ENCODE measurements at places on chromosomes 1 and 21. TPM values are rescaled to one million over a fixed set of nuclear protein-coding genes. Genes with fewer than 3 reads are reported as not detected.

- H3K36me3 ChIP-seq: no peaks in the 10 kb centered on the region
- no peak overlapping the region for H3K4me3 ChIP-seq
- H3K27me3 ChIP-seq: no peaks in the 10 kb centered on the region
- no peak for DNase-seq
- no peak overlapping the region for H3K27ac ChIP-seq
- no peaks in the 10 kb centered on the region for H3K4me1 ChIP-seq
Observed at GRCh38 chr1:84855691-84856630, 37.0 kb downstream of the LPAR3 start.

Gene TAS1R1
- not detected for total RNA-seq

DNA sequence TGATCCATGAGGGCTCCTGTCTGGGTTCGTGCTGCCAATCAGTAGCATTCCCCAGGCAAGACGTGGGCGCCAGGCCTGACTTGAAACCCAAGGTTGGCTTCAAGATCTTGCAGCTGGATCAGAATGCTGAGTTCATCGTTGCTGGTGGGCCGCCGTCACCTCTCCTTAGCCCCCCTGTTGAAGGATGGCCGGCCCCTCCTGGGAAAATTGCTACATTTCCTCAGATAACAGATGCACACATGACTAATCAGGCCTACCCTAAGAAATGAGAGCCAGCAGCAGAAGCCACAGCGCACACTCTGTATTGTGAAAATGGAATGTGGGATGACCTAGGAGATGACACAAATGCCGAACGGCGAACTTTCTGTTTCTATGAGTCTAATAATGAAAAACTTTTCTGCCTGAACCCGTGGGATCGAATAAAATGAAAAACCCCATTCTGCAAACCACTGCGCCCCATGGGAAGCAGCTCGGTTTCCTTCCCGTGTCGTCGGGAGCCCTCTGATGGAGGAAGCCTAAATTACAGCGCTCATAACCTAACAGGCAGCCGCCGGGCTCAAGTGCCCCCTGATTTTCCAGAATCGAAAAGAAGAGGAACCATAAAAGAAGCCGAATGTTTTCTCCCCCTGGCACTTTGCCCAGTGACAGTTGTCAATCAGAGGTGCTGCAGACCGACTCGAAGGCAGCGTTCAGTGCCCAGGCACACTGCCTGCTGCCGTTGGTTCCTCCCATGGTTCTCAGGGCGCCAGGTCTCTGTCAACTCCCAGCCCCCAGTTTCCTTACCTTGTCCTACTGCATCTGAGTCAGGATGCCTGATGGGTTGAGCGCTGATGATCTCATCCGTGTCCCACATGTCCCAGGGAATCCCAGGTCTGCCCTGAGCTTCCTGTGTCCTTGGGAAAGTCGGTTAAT lies 38.2 kb upstream of the H6PD start:
- H3K27me3 ChIP-seq: no peaks in the 10 kb centered on the region
- H3K36me3 ChIP-seq: no peaks in the 10 kb centered on the region
- DNase-seq: peak; percentile 82
- no peak overlapping the region for H3K27ac ChIP-seq
- H3K4me3 ChIP-seq: no peak overlapping the region

DNA sequence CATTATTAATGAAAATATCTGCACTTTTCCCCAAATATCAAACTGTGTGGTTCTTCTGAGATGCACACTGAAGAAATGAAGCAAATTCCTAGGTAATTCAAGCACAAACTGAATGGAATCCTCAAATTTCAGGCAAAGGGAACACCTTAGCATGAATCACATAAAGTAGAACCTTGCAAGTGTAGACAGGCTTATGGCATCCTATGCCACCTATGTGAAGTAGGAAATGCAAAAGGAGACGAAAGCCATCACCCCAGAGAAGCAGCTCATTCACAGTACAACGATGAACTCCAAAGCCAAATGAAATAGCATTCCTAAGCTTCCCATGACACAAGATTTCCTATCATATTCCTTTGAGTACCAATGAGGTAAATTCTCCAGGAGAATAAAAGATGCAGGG lies 461.2 kb upstream of the RUNX1 start:
- no peaks in the 10 kb centered on the region for H3K4me1 ChIP-seq
- no peaks in the 10 kb centered on the region for H3K36me3 ChIP-seq
- no peak overlapping the region for H3K27ac ChIP-seq
- no peaks in the 10 kb centered on the region for H3K27me3 ChIP-seq
- no peak for DNase-seq
- no peak overlapping the region for H3K4me3 ChIP-seq

Gene PLEKHA6
- 3.9 TPM for total RNA-seq

- peaks cover 11% of the 10 kb centered on the region for H3K4me1 ChIP-seq
- peak overlapping the region; percentile 83 for H3K4me3 ChIP-seq
- H3K27ac ChIP-seq: peak overlapping the region; percentile 86
- peak; percentile 89 for DNase-seq
- H3K36me3 ChIP-seq: no peaks in the 10 kb centered on the region
Observed at GRCh38 chr1:61050541-61051442, 31.6 kb upstream of the NFIA start.

GRCh38 chr1:246279402-246279801 lies 227.7 kb downstream of the SMYD3 start:
- no peak overlapping the region for H3K27ac ChIP-seq
- no peaks in the 10 kb centered on the region for H3K4me1 ChIP-seq
- H3K27me3 ChIP-seq: no peaks in the 10 kb centered on the region
- no peaks in the 10 kb centered on the region for H3K36me3 ChIP-seq

Gene XCL2
- total RNA-seq: not detected

DNA sequence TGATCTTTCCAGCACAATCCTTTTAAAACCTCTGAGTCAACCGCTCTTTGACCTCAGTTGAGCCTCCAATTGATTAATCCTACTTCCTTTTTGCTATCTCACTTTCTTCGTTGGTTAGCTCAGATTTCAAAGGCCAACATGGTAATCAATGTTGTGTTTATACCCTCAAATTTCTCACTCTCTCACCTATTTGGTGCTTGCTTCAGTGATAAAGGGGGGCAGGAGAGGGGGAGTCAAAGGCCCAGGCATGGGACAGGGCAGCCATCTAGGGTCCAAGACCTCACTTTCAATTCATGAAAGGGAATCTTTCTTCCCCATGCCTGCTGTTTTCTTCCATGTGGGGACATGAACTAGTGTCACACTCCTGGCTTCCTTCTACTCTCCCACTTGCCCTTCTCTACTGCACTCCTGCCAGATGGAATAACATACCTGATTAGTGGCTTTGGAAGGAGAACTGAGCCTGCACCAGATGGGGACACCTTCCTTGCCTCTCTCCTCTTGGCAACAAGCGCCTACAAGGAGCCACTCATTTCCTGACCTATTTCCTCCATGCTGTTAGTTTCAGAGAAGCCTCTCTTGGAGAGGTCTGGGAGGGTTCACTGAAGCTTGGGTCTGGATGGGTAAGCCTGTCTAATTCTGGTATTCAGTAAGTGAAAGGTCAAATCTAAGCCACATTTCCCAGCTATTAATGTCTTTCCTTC lies 73.3 kb upstream of the ARHGAP29 start:
- H3K27ac ChIP-seq: no peak overlapping the region
- H3K4me3 ChIP-seq: no peak overlapping the region
- no peaks in the 10 kb centered on the region for H3K36me3 ChIP-seq
- H3K27me3 ChIP-seq: no peaks in the 10 kb centered on the region
- peaks cover 3% of the 10 kb centered on the region for H3K4me1 ChIP-seq

Gene BEND5
- total RNA-seq: 11.2 TPM

DNA sequence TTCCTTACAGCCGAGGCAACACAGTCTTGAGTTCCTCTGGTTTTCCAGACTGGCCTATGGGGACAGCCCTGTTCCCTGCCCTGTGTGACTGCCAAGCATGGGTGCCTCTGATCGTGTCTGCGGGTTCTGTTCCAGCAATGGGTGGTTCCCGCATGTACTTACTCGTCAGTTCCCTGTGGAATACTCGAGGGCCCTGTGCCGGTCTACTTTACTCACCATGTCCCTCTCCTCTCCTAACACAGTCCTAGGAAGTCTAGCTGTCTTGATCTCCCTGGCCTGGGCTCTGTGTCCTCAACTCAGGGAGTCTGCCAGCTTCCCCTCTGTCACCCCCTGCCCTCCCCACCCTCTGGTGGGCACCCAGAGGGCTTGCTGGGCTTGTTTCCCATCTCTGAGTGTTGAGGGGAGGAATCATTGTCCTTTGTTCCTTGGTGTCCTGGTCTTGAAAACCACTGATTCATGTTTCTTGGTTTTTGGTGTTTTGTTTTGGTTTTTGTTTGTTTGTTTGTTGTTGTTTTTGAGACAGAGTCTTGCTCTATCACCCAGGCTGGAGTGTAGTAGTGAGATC lies 36.0 kb downstream of the TRAPPC10 start:
- no peak overlapping the region for H3K27ac ChIP-seq
- no peaks in the 10 kb centered on the region for H3K4me1 ChIP-seq
- no peaks in the 10 kb centered on the region for H3K36me3 ChIP-seq
- peak; percentile 21 for DNase-seq
- H3K27me3 ChIP-seq: no peaks in the 10 kb centered on the region

Gene IQGAP3
- total RNA-seq: 0.58 TPM

DNA sequence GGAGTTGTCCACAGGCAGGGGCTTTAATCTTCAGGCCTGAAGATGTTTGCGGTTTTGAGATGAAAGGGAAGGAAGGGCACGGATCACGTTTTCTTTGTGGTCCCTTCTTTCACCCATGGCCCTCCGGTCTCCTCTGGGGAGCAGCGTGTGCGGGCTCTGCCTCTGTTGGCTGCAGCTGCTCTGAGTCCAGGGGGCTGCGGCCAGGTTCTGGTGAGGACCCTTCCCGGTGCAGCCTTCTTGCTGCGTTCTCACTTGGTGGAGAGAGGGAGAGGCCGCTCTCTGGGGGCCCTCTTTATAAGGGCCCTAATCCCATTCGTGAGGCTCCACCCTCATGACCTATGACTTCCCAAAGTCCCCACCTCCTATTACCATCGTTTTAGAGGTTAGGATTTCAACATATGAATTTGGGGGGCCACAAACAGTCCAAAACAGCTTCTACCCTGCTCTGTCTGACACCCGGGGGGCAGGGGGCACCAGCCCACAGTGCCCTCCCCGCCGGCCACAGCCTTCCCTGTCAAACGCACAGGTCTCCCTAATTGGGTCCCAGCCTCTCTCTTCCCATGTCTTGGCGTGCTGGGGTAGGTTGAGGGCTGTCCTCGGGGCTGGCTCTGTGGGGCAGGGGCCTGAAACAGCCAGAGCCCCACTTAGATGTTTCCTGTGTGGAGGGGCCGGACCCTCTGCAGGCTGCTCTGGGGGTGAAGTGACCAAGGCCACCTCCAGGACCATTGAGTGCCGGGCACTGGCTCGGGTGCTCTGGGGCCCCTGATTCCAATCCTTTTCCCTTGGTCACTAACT lies 100.1 kb upstream of the C1orf174 start:
- DNase-seq: peak; percentile 45
- no peaks in the 10 kb centered on the region for H3K4me1 ChIP-seq
- no peak overlapping the region for H3K4me3 ChIP-seq
- no peaks in the 10 kb centered on the region for H3K36me3 ChIP-seq
- H3K27me3 ChIP-seq: no peaks in the 10 kb centered on the region
- H3K27ac ChIP-seq: no peak overlapping the region

GRCh38 chr1:66323958-66324625 lies 209.9 kb upstream of the SGIP1 start:
- no peak overlapping the region for H3K4me3 ChIP-seq
- H3K4me1 ChIP-seq: no peaks in the 10 kb centered on the region
- H3K36me3 ChIP-seq: no peaks in the 10 kb centered on the region
- H3K27me3 ChIP-seq: no peaks in the 10 kb centered on the region
- DNase-seq: no peak
- no peak overlapping the region for H3K27ac ChIP-seq

Gene ETV3L
- total RNA-seq: not detected

DNA sequence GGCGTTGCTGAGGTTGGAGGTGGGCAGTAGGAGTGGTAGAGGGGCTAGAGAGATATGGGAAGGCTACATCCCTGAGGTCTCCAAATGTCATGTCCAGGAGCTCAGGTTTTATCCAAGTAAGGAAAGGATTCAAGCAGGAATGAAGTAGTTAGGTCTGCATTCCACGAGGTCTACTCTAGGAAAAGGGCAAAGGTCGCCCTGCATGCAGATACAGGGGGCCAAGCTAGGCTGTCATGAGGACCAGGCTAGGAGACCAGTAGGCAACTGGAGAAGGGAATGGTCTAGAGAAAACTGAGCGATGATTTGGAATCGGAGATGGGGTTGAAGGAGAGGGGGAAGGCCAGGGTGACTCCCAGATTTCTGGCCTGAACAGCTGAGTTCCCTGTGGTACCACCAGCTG lies 48.7 kb downstream of the IRF2BP2 start:
- no peak for DNase-seq
- H3K4me1 ChIP-seq: no peaks in the 10 kb centered on the region
- no peaks in the 10 kb centered on the region for H3K27me3 ChIP-seq
- H3K36me3 ChIP-seq: no peaks in the 10 kb centered on the region

DNA sequence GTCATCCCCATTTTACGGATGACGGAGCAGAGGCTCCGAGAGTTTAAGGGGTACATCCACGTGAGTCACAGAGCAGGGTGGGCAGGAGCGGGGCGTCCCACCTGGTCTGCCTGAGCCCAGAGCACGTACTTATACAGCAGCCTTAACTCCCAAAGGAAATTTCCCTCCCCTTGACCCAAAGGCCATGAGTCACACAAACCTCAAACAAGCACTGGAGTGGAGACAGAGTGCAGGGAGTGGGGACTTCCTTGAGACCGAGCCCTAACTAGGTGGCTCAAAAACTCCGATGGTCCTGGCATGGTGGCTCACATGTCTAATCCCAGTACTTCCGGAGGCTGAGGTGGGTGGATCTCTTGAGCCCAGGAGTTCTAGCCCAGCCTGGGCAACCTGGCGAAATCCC lies 141.6 kb upstream of the KLHDC7A start:
- H3K4me3 ChIP-seq: no peak overlapping the region
- no peaks in the 10 kb centered on the region for H3K36me3 ChIP-seq
- DNase-seq: no peak
- H3K4me1 ChIP-seq: no peaks in the 10 kb centered on the region
- H3K27ac ChIP-seq: no peak overlapping the region
- peaks cover 1% of the 10 kb centered on the region for H3K27me3 ChIP-seq

Gene PRR9
- not detected for total RNA-seq

Gene STK40
- 63.9 TPM for total RNA-seq

Gene MAN1C1
- total RNA-seq: 13.5 TPM

Data from aorta (tissue), 5 donors.